ENCODE measurements at places on chromosomes 4 and X.

GRCh38 chrX:107699616-107700015, 71.3 kb downstream of the PRPS1 start:
- no peak for DNase-seq

- no peak for DNase-seq
These were observed 25.5 kb upstream of the MORC4 start for GRCh38 chrX:107025545-107025944.

DNA sequence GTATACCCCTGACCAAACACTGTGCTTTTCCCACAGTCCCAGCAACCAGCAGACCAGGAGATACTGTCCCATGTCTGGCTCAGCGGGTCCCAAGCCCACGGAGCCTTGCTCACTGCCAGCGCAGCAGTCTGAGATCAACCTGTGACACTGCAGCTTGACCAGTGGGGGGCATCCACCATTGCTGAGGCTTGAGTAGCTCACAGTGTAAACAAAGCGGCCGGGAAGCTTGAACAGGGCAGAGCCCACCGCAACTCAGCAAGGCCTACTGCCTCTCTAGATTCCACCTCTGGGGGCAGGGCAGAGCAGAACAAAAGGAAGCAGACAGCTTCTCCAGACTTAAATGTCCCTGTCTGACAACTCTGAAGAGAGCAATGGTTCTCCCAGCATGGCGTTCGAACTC, 58.1 kb downstream of the SLC10A6 start:
- DNase-seq: no peak

- DNase-seq: peak; percentile 6
These were observed 124.2 kb upstream of the MBNL3 start for GRCh38 chrX:132612821-132613564.

Data from urinary bladder (tissue), 4 donors.